Testis (tissue), 5 donors: ENCODE measurements at places on chromosomes 4 and X.

- peak; percentile 40 for DNase-seq
Observed at GRCh38 chrX:145405012-145405411, 157.7 kb downstream of the SPANXN1 start.

- no peak for DNase-seq
Observed at GRCh38 chrX:130805903-130806302, 97.1 kb downstream of the ENOX2 start.

- DNase-seq = no peak
Observed at GRCh38 chr4:83708500-83709175, 172.7 kb downstream of the GPAT3 start.

DNA sequence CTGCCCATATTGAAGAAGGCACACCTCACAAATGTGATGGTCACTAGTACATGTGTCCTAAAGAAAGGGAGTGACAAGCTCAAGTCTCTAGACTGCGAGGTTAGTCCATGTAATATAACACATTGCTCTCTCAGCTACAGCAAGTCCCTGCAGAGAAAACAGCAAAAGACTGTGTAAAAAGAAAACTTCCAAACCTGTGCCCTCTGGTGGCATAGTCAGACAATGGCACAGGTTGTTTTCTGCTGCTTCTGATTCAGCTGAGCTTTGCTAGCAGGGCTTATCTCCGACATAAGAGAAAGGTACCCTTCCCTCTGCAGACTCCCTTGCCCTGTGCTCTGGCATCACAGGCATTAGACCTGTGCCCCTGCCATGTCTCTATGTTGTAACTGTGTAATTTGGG is 1.4 kb upstream of the SERPINA7 start:
- peak; percentile 15 for DNase-seq
